ENCODE measurements at places on chromosomes 7 and 10.

GRCh38 chr7:5211730-5212482 lies 21.9 kb downstream of the WIPI2 start:
- DNase-seq: no peak

GRCh38 chr7:2037808-2038522 lies 194.8 kb downstream of the MAD1L1 start:
- DNase-seq: no peak

DNA sequence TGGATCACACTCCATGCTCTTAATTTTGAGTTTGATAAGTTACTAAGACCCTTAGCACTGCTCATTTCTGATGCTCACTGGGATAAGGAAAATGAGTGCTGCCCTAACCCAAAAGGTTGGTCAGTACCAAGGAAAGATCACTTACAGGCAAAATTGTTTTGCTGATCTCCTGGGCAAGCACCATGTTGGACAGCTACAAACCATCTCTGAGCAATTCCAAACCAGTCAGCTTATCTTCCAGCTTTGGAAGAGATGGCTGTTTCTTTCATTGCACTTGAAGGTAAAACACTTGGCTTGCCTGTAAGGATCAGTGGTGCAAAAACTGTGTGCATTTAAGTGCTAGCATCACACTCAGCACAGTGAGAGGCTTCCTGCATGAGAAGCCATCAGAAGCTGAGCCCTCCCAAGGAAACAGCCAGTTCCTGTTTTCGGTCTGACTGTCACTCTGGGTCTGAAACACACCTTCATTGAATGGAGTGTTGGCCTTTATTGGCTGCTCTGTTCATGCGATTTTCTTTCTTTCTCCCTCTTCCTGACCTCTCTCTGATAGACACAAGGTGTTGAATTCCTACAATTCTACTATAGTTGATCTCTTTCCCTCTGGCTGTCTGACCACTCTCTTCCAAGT lies 126.4 kb upstream of the GHITM start:
- no peak for DNase-seq

DNA sequence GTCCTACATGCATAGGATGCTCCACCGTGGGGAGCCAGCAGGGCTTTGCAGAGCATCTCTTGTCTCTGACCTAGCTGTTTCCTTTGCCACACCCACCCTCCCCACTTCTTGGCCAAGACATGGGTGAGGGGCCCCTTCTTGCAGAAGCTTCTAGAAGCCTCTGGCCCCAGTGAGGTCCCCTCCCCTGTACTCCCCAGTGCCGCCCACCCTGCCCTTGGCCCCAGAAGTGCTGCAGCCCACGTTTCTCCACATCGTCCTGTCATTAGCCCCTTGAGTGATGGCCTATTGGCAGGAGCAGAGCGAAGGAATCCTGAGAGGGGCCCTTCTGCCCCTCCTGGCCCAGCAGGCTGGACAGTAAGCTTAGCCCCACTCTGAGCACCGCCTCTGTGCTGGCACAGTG lies 43.7 kb downstream of the ALOX5 start:
- DNase-seq: no peak

GRCh38 chr7:89451911-89452310 lies 656.4 kb upstream of the TEX47 start:
- no peak for DNase-seq

DNA sequence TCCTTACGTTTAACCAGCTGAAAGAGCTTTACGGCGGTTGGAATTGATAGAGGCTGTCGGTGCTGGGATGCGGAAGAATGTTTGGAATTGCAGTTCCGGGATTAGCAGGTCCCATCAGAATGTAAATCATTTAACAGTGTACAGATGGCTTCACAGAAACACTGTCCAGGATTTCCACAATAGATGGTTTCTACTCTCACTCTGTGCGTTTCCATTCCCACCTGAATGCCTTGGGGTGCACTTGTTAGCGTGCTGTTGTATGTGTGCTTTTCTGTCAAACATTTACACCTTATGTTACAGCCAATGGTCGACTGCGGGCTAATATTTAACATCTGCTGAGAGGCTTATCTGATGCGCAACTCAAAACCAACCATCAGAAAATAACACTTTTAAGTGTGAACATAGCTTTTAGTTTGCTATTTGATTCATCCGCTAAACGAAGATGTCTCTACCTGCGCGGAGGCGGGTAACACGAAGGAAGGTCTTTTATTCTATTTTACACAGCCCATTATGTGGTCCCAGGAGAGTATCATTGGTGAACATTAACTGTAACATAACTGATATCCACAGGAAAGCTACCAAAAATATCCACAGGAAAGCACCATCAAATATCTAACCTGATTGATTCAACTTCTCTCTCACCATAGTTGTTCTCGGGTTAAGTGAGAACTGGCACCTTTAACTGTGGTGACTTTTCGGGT lies 179.0 kb downstream of the PRPF18 start:
- DNase-seq: no peak

DNA sequence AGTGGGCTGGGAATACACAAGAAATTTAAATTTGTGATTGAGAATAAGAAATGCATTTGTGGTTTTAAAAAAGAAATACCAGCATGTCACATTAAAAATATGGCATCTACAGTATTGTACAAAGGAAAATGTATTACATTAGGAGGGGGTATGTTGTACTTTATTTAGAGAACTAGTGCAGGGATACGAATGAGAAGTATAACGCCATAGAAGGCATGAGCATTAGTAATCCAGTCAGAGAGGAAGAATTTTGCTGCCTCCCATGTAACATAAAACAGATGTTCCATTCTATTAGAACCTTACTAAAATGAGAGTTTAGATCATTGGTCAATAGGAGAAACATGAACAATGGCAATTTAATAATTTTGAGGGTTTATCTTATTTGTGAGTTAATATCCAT lies 182.2 kb downstream of the ADK start:
- DNase-seq: peak; percentile 70

GRCh38 chr7:81383846-81384245 lies 386.0 kb downstream of the HGF start:
- DNase-seq: no peak

DNA sequence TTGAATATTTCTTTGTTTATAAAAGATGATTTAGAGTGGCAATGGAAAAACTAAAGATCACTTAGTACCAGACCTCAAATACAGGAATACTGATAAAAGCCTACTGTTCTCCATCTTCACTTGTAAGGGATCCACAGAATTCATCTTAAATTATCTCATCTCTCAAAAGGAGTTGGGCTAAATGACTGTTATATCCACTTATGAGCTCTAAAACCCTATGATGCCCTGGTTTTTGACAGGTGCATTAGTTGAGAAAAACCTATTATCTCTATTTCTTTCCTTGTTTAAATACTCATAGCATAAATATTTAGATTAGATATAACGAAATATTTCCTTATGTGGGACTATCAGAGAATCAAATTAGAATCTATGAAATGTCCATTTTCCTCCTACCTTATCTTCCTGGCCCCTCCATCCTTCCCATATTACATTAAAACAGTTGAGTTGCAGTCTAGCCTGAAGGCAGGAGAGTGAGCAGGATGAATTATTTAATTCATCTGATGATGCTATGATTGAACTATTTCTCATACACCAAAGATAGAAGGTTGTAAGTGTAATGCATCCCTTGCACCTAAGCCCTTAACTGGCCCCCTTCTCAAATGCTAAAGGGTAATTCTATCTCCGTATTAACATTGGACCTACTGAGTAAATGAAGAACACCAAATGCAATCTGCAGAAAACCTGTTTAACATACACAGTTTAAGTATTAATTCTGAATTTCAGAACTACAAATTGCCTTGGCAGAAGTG lies 29.7 kb downstream of the PPP3CB start:
- no peak for DNase-seq

- peak; percentile 37 for DNase-seq
These were observed 28.4 kb upstream of the SEMA3E start for GRCh38 chr7:83677180-83677866.

- peak; percentile 44 for DNase-seq
These were observed 126.5 kb upstream of the VKORC1L1 start for GRCh38 chr7:65746398-65746669.

DNA sequence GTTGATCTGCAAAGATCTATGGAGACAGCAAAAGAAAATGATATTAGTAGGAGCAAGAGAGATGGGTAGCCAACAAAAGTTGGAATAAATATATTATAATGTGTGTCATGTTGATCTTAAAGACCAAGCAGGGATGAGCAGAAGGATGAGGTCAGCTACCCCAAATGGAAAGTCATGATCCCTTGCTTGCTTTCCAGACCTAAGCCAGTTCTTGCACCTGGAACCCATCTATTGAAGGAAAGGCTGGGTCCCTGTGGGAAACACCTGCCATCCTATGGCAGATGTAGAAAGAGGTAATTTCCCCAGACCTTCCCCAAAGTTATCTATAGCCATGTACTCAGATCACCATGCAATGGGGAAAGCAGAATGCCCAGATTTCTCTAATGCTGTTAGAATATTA lies 52.5 kb downstream of the LYZL2 start:
- DNase-seq: no peak

DNA sequence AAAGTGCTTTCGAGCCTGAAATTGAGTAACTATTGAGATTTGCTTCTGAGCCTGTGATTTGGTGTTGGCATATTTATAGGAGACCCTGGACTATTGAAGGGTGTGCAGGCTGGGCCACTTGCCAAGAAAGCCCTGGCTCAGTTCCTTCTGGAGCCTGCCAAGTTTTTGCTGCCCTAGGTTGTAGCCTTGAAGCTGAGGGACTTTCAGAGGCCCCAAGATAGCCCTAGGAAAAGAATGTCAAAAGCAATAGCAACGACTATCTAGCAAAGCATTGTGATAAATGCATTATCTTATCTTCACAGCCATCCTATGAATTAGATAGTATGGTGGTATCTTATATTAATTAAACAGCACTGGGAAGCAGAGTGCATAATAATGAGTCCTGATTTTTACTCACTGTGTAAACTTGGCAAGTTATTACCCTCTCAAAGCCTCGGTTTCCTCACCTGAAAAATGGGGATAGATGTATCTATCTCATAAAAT lies 473.7 kb upstream of the PODXL start:
- DNase-seq: no peak

- DNase-seq: no peak
These were observed 55.7 kb downstream of the CCDC3 start for GRCh38 chr10:12945690-12946359.

DNA sequence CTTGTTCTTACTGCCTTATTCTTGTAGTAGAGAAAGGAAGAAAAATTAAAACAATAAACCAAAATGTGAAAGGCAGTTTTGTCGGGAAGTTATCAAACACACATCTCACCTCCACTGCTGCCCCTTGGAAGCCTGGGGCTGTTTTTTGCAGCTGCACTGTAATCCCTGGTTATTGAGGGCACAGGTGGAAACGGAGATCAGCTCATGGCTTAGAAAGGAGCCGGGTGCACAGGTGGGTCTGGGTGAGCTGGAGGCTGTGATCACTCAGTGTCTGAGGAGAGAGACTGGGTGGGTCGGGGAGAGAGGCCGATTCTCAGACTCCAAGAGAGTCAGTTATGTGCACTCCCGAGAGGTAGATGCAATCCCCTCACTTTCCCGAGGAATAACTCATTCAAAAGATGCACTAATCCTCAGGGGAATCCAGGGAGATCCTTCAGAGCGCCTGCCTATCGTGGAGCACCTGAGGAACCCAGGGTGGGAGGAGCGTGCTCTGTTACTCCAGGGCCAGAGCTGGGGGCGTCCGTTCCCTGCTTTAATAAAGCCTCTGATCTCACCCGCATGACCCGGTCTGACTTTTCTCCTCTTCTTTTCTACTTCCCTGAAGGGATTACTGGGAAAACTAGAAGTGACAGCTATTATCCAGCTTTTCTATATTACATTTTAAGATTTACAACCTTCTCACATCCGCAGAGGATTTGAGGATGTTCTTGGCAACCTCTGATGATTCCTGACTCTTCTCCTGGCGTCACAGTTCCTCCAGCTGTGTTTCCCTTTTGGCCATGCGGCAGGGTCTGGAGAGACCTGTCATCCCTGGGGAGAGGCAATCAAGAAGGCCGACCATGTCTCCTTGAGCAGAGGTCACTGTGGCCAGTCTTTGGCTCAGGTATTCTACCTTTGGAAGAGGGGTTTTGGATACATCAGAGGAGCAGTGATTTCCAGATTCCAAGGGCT lies 82.1 kb downstream of the CAMK1D start:
- no peak for DNase-seq

DNA sequence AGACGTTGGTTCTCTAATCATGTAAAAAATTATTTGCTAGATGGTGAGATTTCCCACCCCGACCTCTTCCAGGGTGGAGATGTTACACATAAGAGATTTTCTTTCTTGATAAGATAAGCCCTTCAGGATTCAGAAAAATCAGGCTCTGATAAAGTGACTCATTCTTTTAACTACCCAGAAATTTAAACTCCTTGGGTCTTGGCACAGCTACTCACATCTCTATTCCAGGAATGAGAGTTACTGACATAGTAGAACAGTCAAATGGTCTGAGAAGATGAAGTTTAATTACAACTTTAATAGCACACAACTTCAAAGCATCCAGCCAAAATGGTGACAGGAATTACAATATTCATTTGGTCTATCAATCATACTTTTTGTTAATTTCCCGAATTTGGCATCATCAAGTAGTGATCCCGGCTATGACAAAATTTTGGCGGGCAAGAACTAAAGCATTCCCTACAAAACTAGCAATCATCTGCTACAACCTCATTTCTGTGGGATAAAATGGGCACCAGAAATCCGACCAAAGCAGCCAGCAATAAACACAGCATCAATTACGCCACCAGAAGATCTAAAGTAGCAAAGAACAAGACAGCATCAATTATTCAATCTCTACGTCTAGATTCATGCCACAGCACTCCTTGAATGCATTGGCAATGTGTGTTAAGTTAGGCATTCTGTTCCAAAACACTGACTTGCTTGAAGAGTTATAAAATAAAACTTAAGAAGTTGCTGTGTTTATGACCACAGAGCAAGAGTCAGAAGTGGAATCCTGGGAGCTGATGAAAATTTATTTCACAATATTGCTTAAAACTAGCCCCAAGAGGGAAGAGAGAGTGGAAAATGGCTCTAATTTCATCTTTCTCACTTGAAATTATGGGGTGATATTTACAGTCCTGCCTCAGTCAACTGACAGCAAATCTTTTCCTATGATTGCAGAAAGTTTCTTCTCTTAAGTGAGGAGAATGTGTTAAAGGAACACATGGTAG lies 565.7 kb upstream of the ANKRD30A start:
- DNase-seq: peak; percentile 56

GRCh38 chr7:16801111-16801542 lies 3.7 kb downstream of the AGR2 start:
- peak; percentile 11 for DNase-seq

DNA sequence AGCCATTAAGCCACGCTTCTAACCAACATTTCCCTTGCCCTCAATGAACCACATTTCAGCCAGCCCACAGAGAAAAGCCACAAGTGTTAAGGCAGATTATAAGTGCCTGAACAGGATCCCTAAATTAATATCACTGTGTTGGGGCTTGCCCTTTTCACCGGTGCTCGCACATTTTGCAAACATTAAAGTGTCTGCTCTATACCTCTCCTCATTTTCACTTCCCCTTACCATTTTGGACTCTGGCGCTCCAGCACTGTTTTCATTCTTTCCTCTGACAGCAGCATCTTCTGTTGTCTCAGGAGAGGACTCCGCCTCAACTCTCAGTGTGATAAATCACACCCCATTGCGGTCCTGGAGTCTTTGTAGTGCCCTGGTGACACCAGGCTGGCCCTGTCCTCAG lies 274.2 kb downstream of the BAMBI start:
- DNase-seq: no peak
